ENCODE measurements at places on chromosomes 16 and 17.

- DNase-seq = no peak
Observed at GRCh38 chr16:89484923-89485679, 5.3 kb downstream of the ANKRD11 start.

DNA sequence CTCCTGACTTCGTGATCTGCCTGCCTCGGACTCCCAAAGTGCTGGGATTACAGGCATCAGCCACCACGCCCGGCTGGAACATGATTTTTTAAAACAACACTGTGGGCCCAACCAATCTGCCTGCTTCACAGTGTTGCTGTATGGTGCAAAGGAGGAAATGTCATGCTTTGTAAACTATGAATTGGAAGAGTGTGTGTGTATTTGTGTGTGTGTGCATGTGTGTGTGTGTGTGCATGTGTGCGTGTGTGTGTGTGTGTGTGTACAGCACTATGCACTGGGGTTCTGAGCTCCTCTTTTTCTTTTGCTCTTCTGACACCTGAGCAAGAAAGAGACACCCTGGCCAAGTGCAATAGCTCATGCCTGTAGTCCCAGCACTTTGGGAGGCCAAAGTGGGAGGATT is 14.5 kb upstream of the CNOT1 start:
- DNase-seq = no peak

GRCh38 chr17:5078106-5079028 is at the start of gene ZFP3:
Gene ZFP3, plus strand, starts transcription at chr17:5078467. Its CDS starts 13,038 bp downstream, at chr17:5091505.
- no peak for DNase-seq

DNA sequence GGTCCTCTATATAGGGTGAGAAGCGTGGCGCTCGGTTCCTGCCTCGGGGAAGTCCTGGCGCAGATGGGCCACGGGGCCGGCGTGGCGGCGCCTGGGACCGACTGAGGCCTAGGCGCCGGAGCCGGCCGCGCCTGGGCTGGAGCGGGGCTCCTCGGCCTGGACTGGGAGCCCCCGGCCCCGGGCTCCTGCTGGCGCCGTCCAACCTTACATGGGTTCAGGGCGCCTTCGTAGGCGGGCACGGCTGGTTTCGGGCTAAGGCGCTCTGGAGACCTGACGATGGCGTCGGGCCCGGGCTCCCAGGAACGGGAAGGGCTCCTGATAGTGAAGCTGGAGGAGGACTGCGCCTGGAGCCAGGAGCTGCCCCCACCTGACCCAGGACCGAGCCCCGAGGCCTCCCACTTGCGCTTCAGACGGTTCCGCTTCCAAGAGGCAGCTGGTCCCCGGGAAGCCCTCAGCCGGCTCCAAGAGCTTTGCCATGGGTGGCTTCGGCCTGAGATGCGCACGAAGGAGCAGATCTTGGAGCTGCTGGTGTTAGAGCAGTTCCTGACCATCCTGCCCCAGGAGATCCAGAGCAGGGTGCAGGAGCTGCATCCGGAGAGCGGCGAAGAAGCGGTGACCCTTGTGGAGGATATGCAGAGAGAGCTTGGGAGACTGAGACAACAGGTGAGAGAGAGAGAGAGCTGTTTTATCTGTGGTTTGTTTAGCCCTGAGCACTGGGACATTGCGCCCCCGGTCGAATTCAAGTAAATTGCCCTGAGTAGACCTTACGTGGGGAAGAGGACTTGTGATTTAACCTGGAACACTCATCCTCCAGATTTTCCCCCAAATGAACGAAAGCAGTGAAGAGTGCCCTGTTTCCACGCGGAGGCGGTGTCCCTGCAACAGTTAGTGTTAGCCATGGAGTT is 504 bp downstream of the ZNF263 start:
- DNase-seq = no peak

DNA sequence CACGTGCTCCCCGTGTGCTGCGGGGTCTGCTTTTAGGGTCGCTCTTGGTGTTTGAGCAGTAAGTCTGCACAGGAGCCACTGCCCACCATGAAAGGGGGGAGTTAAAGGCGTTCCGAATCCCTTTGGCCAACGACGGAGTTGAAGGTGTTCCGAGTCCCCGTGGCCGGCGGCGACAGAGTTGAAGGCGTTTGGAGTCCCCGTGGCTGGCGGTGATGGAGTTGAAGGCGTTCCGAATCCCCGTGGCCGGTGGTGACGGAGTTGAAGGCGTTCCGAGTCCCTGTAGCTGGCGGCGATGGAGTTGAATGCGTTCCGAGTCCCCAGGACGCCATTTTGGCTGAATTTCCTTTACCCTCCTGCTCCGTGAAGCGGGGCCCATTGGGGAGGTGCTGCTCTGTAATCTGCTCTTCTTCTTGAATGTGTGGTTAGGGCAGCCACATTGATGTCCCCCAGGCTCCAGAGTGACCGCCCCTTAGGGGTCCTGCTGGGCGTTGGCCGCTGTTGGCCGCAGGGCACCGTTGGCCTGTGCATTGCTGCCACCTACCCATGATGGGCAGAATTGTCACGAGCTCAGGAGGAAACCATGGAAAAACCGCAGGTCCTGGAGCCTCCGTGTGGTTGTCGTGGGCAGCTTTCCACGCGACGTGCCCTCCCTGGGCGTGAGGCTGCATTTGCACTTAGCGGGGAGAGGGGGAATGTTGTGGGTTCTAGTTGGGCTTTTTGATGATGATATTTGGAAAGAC is 73.7 kb upstream of the ZNF750 start:
- DNase-seq = no peak

DNA sequence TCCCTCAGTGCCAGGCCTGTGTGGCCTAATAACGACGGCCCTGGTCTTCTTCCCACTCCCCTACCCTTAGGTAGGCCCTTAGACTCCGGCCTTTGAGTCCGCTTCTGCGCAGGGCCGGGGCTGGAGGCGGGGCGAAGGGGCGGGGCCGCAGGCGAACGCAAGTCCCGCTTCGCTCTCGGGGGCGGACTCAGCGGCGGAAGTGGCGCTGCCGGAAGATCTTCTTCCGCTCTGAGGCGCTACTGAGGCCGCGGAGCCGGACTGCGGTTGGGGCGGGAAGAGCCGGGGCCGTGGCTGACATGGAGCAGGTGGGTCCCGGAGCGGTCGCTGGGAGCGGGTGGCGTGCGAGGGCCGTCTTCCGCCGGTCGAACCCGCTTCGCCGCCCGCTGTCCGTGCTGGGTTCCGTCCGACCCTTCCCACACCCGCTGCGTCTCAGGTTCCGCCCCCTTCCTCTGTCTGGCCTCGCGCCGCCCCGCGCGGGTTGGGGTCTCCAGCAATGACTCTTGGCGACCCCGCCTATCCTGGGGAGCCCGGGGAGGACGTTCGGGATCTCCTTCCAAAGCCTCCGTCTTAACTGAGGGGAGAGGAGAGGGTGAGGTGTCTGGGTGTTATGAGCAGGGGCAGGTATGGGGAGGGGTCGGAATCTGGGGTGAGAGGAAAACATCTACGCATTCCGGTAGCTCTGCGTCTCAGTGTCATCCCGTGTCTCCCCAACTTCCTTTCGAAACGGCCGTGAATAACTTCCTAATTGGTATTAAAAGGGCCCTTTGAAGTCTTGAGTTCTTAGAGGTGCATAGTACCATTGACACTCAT is at the start of gene STARD3:
TSS of gene STARD3 (plus strand) at position 218 of the 810 bp plus-strand sequence. CDS start 16,388 bp downstream, outside the sequence.
- peak; percentile 53 for DNase-seq

- DNase-seq = no peak
Observed at GRCh38 chr16:1331712-1332617, 1.5 kb upstream of the BAIAP3 start.

DNA sequence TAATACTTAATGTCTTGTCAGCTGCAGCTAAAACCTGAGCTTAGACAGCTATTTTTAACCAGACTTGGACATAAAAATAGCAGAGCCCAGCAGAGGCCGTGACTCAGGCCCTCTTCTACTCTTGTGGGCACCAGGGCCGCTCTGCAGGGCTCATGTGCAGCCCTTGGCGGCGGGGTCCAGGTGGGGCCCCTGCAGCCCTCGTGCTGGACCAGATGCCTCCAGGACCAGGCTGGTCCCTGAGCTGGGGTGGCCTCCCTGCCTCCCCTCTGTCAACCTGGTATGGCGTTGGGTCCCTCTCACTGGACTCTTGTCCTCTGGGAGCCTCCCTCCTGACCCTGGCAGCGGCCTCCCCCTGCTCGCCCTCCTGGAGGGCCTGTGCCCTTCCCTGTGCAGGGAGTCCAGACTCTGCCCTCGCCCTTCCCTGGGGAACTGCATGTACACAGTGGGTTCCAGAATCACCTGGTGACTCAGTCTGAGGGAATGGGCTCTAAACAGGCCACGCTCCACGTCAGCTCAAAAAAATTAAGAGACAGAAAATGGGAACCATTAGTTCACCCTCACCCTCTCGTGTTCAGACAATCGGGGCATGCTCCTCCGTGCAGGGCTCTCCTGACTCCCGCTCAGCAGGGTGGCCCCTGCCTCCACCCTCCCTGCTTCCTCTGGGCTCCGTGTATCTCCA is 9.7 kb downstream of the CDK5R1 start:
- no peak for DNase-seq

DNA sequence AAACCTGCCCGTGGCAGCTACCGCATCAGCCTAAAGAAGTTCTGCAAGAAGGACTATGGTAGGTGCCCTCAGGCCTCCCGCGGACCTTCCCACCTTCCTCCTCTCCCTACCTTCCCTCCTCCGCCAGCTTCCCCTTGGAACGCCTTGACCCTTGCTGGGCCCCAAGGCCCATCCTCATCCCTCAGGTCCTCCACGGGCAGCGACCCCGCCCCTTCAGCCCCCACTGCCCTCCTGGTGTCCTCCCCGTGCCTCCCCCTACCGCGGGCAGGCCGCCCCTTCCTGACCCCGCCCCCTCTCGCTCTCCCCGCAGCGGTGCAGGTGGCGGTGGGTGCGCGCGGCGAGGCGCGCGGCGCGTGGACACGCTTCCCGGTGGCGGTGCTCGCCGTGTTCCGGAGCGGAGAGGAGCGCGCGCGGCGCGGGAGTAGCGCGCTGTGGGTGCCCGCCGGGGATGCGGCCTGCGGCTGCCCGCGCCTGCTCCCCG is 1.4 kb upstream of the TBC1D24 start:
- DNase-seq = no peak

DNA sequence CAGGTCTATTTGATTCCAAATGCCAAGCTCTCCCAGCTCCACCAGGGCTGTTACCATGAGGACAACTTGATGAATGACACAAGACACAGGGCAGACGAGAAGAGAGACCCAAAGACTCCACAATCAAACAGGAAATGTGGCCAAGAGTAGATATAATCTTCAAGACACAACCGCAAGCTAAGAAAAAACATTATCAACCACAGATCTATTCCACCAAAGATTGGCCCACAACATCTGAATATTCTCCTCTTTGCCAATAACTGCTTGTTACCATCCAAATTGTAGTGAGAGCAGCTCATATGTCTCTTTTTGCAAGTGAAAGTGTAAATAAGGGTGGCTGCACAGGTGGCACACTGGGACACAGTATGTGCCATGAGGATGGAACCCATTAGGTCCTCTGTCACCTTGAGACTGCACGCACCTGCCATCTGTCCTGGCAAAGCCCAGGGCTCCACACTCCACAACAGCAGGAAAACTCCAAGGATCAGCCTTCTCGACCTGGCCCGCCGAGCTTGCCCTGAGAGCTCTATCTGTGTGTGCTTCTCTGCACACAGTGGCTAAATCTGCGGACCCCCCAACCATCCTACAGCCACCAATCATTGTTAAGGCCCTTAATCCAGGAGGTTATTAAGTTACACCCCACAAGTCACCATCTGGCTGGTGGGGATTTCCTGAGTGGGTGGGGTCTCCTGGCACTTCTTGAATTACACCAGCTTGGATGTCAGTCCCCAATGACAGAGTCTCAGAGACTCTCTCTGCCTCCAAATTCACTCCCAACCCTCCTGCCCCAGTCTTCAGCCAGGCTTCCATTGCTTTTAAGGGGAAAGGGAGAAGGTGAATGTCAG is 50.5 kb downstream of the DYNLRB2 start:
- DNase-seq = no peak

- no peak for DNase-seq
Observed at GRCh38 chr16:55605754-55606336, 39.4 kb downstream of the CAPNS2 start.

GRCh38 chr17:37052450-37052849 is 103.7 kb downstream of the AATF start:
- no peak for DNase-seq

DNA sequence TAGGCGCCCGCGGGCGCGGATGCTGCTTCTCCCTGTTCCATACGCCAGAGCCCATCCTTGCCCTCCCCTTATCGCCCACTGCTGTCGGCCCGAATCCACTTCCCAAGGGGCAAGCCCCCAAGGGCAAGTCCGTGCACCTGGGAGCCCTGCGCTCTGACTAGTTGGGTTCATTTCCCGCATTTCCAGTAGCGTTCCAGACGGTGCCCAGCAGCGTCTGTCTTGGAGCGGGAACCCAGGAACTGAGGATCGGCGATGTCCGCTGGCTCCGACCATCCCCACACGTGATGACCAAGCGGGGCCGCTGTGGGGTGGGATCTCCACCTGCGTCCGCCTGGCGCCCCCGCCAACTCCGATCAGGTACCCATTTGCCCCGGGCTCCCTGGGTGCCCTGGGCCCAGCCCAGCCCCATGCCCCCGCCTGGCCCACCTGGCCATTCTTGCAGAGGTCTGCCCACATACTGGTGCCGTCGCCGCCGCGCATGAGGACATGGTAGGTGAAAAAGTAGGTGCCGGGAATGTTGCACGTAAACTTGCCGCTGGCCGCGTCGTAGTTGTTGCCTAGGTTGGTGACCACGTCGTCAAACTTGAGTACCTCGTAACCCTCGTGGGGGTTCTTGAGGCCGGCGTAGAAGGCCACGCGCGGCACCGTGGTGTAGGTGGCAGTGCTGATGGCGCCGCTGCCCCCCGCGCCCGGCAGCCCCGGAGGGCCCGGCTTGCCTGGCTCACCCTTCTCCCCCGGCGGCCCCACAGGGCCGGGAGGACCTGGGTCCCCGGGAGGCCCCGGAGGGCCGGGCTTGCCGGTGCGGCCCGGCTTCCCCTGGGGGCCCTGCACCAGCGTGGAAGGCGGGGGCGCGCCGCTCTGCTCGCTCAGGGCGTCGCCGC is 837 bp downstream of the C1QL1 start:
- no peak for DNase-seq

DNA sequence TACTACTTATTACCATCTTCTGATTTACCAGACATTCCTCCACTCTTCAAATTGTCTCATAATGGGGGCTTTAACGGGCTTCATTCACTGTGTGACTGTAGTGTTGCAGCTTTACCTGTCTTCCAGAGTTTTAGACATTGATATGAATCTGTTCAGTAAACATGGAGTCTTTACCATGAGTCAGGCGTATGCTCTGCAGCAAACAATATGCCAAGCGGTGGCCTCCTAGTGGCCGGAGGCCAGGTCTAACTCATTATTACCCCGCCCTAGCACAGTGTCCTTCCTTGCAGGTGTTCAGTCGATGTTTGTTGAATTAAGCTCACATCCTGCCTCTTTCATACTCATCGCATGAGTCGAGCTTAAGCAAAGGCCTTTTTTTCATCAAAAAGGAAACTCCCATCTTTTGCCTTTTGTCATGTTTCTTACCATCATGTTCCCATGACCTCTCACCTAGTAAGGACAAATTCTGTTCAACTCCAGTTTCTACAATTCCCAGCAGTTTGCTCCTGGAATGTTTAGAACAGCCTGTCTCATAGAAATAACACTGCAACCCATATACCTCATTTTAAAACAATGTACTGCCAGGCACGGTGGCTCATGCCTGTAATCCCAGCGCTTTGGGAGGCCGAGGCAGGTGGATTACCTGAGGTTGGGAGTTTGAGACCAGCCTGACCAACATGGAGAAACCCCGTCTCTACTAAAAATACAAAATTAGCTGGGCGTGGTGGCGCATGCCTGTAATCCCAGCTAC is 39.4 kb downstream of the TUBD1 start:
- DNase-seq = no peak

- no peak for DNase-seq
Observed at GRCh38 chr17:10013365-10014112, 108.5 kb upstream of the RCVRN start.
